ENCODE measurements at places on chromosomes 1 and 21.

DNA sequence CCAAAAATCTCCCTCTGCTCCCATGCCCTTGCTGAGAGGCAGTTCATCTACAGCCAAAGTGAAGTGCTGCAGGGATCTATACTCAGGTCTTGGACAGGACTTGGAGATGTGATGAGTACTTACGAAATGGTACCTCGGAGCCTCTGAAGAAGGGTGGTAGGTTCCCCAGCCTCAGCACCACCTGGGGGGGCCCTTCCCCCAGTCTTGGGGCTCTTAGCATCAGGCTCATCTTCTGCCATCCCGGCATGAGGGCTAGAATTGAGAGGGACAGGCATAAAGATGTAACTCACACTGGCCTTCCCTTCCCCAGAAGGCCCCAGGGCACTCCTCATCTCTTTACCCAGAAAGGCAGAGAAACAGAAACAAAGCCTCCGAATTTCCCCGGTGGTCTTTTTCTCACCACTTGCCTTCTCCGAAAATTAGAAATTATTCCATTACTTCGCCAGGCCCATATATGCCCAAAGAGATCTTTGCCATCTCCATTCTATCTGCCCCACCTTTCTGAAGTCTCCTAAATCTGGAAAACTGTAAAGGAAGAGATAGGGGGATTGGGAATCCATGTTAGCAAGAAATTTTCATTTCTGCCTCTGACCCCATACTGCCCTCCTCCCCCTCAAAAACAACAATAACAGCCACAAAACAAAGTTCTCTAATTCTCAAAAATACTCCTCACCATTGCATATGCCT is 827 bp downstream of the RFX5 start:
- DNase-seq: no peak

GRCh38 chr21:26840912-26841311 is 4.3 kb downstream of the ADAMTS1 start:
- DNase-seq: no peak

GRCh38 chr1:51616490-51616889 is 402 bp upstream of the OSBPL9 start:
- DNase-seq: no peak

DNA sequence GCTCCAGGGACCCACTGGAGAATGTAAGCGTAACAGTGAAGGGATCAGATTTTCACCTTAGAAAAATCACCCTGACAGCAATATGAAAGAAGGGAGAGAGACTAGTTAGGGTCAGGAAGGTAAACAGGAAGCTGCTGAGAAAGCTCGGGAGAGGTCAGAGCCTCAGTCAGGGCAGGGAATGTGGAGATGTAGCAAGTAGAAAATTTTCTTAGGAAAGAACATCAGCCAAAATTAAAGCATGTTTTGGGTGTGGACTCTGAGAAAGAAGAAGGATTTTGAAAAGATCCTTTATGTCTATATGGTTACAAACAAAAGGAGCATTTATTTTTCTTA is 16.7 kb upstream of the ERICH3 start:
- DNase-seq: no peak

- DNase-seq: no peak
These were observed 14.9 kb downstream of the NTPCR start for GRCh38 chr1:232965124-232965911.

- DNase-seq: no peak
These were observed 9.0 kb downstream of the A3GALT2 start for GRCh38 chr1:33311706-33312412.

- no peak for DNase-seq
These were observed 4.4 kb upstream of the C1orf56 start for GRCh38 chr1:151043163-151043562.

GRCh38 chr1:185539277-185539943 is 194.8 kb upstream of the HMCN1 start:
- no peak for DNase-seq

DNA sequence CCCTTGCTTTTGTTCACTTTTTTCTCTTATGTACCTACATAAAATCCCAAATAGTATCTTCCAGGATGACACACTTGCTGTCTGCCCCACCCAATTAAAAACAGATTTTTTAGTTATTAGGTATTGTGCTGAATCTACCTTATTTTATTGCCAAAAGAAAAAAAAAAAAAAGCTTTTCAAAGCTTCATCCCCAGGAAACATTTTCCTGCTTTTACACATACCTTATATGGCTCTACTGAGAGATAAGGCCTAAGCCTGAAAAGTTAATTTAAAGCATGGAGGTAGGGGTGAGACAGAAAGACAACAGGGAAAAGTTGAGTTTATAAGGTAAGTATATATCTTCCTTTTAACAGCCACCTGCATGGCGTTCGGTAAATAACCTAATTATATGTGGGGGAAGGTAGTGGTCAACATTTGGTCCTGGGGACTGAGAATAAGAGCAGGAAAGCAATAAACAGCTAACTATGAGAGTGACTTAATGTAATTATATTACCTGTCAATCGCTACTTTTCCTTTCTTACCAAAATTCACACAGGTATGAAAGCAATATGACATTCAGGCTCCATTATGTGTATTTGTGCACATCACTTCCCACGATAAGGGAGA is 54.6 kb upstream of the BOLA1 start:
- no peak for DNase-seq

- DNase-seq: no peak
These were observed 22.4 kb upstream of the RUNX3 start for GRCh38 chr1:24952413-24952841.

- DNase-seq: no peak
These were observed 202.9 kb downstream of the FMN2 start for GRCh38 chr1:240294566-240294965.

DNA sequence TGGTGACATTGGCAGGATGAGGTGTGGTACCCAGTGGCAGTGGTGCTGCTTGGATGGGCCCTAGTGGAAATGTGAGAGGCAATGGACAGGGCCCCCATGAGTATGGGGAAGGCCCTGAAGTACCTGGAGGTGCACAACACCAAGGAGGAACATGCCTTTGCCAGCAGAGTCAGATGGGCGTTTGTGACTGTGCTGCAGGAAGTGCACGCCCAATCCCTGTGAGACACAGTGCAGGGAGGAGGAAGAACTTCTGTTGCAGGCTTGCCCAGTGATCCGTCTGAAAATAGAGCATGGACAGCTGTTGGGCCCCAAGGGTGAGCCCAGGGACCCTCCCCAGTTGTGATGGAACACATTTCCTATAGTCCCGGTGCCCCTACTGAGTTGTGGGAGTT is 42.7 kb downstream of the GJA5 start:
- no peak for DNase-seq

DNA sequence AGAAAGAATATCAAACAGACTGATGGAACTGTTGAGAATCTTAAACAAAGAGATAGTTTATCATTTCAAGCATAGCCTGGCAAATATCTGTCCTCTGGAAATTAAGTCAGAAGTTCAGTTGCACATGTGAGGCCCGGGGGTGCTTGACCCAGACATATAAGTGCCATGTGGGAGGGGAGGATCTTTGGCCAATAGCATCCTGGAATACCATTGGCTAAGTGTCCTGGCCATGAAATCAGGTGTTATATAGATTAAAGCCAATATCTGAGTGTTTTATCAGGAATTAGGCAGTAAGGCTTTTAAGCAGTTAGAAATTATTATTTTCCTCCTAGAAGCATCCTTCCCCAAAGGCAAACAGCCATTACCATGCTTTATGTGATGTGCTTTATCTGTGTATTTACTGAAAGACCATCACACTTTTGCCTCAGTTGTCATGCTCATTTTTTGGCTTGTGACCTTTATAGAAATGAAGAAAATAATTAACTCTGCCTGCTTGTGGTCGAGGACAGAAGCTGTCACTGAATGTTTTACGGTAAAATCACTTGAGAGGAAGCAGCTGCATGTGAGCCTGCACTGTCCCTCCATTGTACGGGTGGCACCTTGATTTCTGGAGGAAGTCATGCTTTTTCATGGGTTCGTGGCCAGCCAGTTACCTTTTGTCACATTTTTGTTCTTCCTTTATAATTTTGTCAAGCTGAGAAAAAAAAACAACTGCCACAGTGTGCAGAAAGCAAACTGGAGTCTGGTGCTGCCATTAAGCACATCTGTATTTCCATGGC is 259.9 kb upstream of the FMN2 start:
- no peak for DNase-seq

DNA sequence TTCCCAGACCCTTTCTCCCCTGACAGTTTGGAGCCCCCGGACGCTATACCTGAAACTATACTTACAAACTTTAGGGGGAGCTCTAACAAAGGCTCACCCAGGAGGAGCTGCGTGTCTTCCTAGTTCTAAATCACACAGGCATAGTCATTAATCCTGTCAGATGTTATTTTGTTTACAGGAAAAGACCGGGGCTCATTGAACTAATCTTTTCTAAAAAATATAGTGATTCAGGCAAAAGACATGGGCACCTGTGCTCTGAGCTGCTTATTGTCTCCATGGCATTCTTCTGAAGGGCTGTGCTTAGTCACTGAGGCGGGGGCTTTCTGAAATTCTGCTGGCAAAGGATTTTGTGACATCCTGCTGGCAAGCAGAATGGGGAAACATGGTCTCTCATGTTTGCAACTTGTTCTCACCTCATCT is 1577.0 kb downstream of the NCAM2 start:
- DNase-seq: peak; percentile 49

DNA sequence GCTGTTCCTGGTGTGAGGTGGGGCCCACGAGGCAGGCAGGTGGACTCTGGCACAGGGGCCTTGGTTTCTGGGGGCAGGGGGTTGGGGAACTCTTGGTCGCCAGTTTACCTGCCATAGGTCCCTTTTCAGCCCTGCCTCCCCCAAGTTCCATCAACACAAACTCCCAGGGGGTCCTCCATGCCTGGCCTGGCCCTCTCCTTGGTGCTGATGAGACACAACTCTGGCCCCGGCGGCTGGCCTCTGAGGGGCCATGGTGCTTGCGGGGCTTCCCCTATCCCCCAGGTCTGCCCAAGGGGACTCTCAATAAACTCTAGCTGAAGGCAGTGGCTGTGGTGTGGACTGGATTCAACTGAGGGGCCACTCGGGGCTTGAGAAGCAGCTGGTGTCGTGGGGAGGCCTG is 16.0 kb downstream of the HTR6 start:
- DNase-seq: no peak

DNA sequence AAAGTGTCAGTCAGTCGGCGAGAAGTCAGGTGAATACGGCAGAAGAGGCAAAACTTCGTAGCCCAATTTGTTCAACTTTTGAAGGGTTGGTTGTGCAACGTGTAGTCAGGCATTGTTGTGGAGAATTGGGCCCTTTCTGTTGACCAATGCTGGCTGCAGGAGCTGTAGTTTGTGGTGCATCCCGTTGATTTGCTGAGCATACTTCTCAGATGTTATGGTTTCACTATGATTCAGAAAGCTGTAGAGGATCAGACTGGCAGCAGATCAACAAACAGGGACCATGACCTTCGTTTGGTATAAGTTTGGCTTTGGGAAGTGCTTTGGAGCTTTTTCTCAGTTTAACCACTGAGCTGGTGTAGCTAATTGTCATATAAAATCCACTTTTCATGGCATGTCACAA is 190.2 kb upstream of the ADAMTS5 start:
- DNase-seq: no peak

Measured in COLO829 (cell line).